Endothelial cell (in vitro differentiated cells): ENCODE measurements at places on chromosomes 2 and 18.

DNA sequence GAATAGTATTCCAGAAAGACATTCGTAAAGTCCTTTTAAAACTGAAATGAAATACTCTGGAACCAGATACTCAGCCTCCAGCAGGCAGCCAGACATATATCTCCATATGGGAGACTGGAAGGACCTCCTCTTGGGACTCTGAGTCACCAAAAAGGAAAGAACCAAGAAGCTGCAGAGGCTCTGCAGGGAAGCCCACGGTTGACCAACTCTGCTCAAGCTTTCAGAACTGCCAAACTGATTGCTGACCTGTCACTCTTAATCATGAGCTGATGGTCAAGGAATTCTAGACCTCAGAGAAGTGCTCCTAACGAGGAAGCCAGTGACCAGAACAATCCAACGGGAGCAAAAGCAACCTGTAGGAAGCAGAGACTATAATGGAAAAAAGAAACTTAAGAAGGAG is 434.7 kb downstream of the EIPR1 start:
- DNase-seq, result no peak

DNA sequence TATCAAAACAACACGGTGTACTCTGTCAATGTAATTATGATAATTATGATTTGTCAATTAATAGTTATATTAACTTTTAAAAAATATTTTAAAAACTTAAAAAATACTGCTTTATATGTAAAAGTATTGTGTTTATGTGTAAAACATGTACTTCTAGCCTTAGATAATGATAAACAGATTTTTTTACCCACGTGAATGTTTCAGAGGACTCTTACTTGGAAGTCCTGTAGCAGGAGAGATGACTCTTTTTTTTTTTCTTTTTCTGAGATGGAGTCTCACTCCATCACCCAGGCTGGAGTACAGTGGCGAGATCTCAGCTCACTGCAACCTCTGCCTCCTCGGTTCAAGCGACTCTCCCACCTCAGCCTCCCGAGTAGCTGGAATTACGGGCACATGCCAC is 6.2 kb upstream of the MTCL1 start:
- no peak for DNase-seq

DNA sequence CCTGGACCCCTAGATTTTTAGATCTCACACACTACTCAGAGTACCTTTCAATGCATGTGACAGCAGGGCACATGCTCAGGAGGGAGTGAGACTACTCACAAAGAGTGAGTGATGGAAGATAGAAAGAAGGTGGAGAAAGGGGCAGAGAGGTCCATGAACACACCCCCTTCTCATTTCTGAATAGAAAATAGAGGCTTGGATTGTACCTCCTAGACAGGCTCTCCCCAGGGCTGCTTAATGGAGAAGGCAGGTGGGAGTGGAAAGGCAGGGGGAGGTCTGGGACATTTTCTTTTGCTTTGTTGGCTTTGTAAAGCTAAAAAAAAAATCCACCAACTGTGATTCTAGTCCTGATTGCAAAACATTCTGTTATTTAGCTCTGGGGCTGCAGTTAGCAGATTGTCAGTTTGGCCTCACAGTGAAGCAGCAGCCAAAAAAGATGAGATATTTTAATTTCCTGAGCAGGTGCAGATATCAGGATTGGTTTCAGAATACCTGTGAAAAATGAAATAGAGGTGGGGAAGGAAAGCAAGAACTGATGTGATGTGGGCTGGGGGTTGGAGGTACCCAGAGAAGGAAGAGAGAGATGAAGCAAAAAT is 119.3 kb upstream of the GYPC start:
- DNase-seq, result no peak

GRCh38 chr2:43319541-43319940 is 93.1 kb upstream of the ZFP36L2 start:
- no peak for DNase-seq

- DNase-seq, result no peak
Measured at GRCh38 chr18:44944461-44944860, 263.8 kb downstream of the SETBP1 start.
